Stimulated activated CD4-positive, alpha-beta T cell treated with anti-CD3 and anti-CD28 coated beads, TNF-alpha, amount 100 ng/mL, for 1 hour (primary cell): ENCODE measurements at places on chromosomes 16 and 17.
A peak's percentile ranks its signal among the peaks of the same experiment; 100 is the strongest.

DNA sequence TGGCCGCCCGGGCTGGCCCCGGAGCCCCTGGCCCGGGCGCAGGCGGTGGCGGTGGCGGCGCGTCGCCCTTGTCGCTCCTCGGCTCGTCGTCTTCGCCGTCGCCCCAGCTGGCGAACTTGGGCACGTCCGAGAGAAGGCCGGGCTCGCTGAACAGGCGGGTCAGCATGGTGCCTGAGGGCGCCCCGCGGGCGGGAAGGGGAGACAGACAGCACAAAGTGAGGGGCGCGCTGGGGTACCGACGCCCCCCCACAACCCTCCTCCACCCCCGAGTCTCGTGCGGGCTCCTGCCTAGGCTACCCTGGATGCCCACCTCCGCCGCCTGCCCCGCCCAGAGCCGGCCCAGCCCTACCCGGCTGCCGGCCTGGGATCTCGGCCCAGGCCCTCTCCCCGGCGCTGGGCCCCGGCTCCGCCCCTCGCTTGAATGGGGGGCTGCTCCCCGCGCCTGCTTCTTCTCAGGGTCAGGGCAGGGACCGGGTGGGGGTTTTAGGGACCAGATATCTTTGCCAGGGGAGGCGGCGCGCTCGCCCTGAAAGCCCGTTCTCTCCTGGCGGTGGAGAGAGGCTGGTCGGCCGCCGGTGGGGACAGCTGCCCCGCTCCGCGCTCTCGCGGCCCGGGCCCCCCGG is 1.2 kb downstream of the NEUROD2 start:
- no peak for DNase-seq

GRCh38 chr17:78973792-78974520 is 5.8 kb downstream of the LGALS3BP start:
- DNase-seq = no peak

GRCh38 chr17:27259356-27259755 is 34.6 kb upstream of the WSB1 start:
- DNase-seq = no peak

DNA sequence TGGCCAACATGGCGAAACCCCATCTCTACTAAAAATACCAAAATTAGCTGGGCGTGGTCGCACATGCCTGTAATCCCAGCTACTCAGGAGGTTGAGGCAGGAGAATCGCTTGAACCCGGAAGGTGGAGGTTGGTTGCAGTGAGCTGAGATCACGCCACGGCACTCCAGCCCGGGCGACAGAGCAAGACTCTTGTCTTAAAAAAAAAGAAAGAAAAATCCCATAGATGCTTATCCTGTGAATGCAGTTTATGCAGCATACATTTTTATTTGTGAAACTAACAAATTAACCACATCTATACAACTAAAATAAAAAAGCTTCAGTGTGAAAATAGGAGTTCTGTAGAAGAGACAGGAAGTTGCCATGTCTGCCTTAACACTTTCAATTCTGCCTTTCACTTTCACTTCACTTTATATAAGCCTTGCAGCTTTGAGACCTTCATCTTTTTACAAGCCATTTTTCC is 7.1 kb downstream of the IGSF6 start:
- DNase-seq = no peak

GRCh38 chr16:85819245-85819644 is 19.8 kb downstream of the COX4I1 start:
- peak; percentile 62 for DNase-seq

GRCh38 chr17:56159826-56160380 is 6.6 kb downstream of the ANKFN1 start:
- no peak for DNase-seq

- no peak for DNase-seq
Measured at GRCh38 chr16:48340054-48340453, 45.2 kb downstream of the SIAH1 start.

GRCh38 chr17:32215696-32216095 is 49.9 kb upstream of the RHBDL3 start:
- DNase-seq = no peak

DNA sequence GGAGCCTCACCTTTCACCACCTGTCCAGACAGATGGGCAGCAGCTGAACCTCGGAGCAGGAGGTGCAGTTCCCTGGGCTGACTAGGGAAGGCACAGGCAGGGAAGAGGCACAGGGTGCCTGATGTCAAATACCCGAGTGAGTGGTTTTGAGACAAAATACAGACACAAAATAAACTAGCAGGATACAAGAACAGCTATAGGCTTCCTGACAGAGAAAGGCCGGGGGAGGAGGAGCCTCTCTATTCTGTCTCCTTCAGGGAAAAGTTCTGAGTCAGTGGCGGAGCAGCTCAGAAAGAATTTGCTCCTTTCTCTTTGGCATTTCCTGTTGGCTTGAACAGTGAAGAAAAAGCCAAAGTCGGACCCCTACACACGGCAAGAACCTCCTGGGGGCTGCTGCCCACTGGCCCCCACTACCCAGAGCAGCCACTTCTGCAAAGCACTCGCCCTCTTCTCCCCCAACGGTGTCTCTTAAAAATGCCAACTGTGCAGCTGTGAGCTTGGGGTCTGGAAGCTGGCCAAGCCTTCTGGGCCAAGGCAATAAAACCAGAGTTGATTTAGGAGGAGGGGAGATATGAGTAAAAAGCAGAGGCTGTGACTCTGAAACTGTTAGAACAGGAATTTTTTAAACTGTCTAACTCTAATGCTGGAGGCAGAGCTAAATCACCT is 14.4 kb upstream of the FAAP100 start:
- no peak for DNase-seq

DNA sequence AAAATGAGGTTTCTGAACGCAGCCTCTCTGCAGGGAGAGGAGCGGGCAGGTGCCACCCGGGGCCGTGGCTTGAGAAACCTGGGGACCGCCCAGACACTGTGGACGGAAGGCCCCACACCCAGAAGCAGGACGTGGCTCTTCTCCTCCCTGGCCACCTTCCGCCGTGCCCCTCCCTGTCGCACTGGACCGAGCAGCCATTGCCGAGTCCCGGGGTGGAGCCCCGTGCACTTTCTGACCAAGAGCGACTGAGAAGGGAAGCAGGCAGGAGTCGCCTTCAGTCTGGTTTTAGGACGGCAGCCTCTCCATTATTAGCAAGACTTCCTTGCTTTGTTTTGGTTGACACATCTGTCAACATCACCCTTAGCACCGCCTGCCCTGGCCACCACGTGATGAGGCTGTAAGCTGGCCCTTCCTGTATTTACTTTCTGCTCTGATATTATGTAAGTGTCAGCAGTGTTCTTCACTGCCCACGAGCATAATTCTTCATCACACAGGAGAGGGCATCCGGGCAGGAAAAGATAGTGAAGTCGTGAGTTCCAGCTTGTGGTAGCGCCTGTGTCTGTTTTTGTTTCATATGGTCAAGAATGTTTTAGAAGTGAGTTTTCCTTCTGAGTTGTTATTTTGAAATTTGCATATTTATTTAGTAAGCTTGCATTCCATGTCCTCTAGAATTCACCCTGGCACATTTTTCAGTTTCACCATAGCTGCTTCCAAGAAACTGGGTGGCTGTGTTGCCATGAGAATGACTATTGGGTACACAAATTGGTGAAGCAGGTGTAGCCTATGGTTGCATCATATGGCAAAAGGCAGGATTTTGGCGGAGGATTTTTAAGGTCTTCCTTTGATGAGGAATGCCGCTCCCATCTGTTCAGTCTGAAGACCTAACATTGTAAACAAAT is 1.0 kb downstream of the HERPUD1 start:
- DNase-seq = peak; percentile 2

- no peak for DNase-seq
Measured at GRCh38 chr17:43814026-43814425, 18.9 kb downstream of the MPP3 start.

DNA sequence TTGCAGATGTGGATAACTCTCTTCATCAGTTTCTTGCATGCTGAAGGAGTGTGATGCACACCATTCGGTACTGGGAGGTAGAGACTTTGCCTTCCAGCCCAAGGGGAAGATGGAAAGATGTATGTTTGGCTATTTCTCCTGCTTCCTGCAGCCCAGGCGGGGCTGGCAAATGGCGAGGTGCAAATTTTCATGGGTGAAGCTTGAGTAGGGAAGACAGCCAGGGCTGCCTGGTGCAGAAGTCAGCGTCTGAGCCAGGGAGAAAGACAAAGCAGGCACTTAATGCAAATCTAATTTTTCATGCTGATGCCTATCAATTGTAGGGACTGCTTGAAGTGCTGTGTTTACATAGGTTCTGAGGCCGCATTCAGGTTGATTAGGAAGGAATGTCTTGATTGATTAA is 384.7 kb upstream of the EEF2KMT start:
- no peak for DNase-seq

DNA sequence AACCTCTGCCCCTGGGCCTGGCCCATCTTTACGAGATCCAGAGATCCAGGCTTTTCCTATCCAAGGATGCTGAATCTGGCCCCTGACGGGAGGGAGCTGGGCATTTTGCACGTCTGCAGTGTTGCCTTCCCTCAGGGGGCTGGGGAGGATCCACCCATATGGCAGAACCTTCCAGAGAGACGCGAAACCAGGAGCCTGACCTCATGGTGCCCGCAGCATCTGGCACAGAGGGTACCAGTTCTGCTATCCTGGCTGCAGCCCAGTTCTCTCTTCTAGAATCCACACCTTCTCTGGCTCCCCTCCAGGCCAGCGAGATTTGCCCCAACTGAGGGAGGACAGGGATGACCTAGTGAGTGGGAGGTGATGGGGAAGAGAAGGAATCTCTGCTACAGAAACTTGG is 20.5 kb upstream of the ZNF652 start:
- no peak for DNase-seq

DNA sequence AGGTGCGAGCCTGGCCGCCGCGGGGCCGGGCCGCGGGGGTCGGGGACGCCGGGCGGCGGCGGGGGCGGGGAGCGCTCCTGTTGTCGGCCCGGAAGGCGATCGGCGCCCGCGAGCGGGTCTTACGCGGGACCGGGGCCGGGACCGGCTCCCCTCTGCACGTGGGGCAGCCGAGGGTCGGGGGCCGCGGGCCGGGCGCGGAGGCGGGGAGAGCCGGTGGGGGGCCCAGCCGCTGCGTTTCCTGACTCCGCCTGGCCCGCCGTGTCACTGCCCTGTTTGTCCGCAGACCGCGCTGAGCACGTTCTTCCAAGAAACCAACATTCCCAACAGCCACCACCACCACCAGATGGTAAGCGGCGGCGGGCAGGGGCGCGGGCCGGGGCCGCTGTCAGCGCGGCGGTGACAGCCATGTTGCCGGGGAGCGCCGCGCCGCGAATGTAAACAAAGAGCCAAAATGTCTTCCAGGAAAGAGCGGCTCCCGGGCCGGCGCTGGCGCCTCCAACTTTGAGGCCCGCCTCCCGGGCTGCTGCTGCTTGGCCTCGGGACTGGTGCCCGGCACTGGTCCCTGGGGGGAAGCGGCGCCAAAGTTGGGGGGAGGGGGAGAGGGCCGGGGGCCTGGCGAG is 586 bp downstream of the UBALD2 start:
- DNase-seq = no peak

GRCh38 chr17:16191604-16192003 is 23.7 kb downstream of the NCOR1 start:
- DNase-seq = no peak

- DNase-seq = no peak
Measured at GRCh38 chr16:15988268-15989013, 39.0 kb downstream of the ABCC1 start.

DNA sequence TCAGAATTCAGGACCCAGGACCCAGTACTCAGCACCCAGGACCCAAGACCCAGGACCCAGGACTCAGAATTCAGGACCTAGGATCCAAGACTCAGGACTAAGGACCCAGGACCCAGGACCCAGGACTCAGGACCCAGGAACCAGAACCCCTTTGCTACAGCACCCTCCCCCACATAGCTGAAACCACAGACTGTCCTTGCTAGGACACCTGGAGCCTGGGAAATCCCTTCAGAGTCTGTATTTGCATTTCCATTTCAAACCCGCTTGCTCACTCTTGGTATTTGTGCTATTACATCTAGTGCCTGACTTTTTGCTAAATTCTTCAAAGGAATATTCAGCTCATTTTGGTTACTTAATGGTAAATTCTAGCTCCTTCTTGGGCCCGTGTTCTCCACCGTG is 275.8 kb upstream of the MAF start:
- no peak for DNase-seq

DNA sequence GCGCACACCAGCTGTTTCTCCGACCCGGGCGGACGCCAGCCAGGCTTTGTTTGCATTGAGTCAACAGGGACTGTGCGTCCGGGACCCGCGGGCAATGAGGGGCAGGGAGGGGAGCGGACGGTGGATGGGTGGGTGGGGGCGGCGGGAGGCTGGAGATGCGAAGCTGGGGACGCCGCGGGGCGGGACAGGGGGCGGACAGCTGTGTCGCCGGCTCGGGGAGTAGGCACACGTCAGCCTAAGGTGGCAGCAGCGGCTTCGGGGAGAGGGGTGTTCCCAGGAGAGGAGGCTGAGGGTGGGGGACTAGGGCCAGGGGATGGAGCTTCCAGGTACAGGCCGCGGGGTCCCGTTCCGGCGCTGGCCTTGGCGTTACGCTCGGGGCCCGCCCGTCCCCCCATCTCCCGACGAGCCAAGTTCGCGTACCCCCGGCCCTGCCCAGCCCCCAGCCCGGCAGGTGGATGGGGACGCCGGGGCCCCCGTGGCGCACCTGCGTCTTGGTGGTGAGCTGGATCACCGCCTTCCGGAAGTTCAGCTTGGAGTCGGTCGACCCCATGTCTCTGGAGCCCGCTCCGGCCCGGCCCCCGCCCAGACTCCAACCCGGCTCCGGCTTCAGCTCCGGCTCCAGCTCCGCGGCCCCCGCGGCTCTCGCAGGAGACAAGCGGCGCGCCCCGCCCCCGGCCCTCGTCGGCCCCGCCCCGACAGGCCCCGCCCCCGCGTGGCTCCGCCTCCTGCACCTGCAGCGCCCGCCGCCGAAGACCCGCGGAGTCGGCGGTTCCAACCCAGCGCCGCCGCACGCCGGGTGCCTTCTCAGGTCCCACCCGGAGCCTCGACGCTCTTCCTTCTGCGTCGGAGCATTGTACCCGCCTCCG is at the start of gene HID1:
Gene HID1, minus strand, starts transcription at position 653 of the 866 bp plus-strand sequence. Its CDS starts 103 bp downstream, at position 550.
- DNase-seq = peak; percentile 71

- no peak for DNase-seq
Measured at GRCh38 chr17:56407086-56407485, 186.4 kb upstream of the NOG start.

- DNase-seq = no peak
Measured at GRCh38 chr17:65099941-65100315, 37.2 kb upstream of the RGS9 start.

- no peak for DNase-seq
Measured at GRCh38 chr16:9909072-9909825, 273.0 kb downstream of the GRIN2A start.

GRCh38 chr16:89409161-89409711 is 81.1 kb downstream of the ANKRD11 start:
- DNase-seq = no peak

GRCh38 chr17:29640413-29640812 is 17.7 kb upstream of the CORO6 start:
- DNase-seq = no peak

DNA sequence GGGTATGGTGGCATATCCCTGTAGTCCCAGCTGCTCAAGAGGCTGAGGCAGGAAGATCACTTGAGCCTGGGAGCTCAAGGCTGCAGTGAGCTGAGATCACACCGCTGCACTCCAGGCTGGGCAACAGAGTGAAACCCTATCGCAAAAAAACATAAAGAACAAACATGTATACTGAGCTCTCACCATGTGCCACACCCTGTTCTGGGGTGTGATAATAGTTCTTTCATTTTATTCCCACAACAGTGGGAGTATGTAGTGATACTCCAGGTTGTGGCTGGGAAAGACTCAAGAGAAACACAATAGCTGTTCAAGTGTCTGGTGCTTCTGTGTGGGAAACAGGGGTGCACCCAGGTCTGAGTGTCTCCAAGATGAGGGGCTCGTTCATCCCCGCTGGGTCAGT is 90.7 kb downstream of the SOCS1 start:
- no peak for DNase-seq

GRCh38 chr16:57303021-57303909 is 18.8 kb upstream of the PLLP start:
- no peak for DNase-seq

GRCh38 chr16:50311134-50311528 is 44.8 kb downstream of the ADCY7 start:
- no peak for DNase-seq
